ENCODE measurements at places on chromosomes 1 and 21. TPM values are rescaled to one million over a fixed set of nuclear protein-coding genes. Genes with fewer than 3 reads are reported as not detected.

- H3K36me3 ChIP-seq: no peaks in the 10 kb centered on the region
- H3K4me1 ChIP-seq: no peaks in the 10 kb centered on the region
- no peak for DNase-seq
- no peak overlapping the region for H3K4me3 ChIP-seq
- H3K27me3 ChIP-seq: 0 out of 2 replicates have a peak, but pooled peaks cover 2% of the 10 kb centered on the region
- no peak overlapping the region for H3K27ac ChIP-seq
These were observed 51.9 kb downstream of the ALPL start for GRCh38 chr1:21560916-21561638.

DNA sequence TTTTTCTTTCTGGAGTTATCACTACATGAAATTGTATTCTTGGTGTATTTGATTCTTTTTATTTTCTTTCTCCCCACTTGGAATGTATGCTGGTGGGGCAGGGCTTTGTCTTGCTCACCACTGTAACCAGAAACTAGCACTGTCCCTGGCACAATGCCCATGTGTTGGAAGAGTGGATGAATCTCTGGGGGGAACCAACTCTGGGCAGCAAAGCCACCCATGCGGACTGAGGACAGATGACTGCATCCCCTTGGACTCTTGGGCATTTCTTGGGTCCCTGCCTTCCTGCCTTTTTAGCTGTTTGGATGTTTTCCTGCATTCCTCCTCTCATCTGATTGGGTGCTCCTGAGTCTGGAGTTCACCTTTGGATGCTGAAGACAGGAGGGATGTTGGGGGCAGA, 6.1 kb downstream of the CYP4B1 start:
- no peak overlapping the region for H3K27ac ChIP-seq
- H3K36me3 ChIP-seq: no peaks in the 10 kb centered on the region
- H3K4me3 ChIP-seq: no peak overlapping the region
- no peaks in the 10 kb centered on the region for H3K27me3 ChIP-seq
- DNase-seq: no peak

DNA sequence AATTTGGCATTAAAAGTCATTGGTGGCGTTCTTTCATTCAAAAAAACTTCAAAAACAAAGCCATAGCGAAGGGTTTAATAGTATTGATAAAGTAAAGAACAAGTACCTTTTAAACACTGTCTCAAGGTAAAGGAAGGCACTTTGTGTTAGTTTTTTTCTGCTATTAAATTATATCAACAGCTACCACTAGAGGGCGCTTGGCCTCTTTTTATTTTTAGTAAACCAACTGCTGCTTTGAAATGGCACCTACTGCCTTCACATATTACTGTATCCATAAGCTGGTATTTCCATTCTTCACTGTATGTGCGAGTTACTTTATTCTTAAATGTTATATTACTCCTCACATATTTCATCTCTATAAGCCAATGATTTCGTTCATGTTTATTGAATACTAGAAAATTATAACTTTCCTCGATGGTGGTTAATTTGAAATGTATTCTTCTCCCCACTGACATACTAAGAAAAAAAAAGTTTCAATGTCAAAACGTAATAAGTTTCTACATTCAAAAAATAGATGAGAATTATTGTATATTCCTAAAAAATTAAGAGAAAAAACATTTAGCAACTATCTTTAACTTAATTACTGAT, 125.7 kb upstream of the CXADR start:
- H3K27me3 ChIP-seq: no peaks in the 10 kb centered on the region
- peak; percentile 59 for DNase-seq
- H3K4me1 ChIP-seq: no peaks in the 10 kb centered on the region
- no peak overlapping the region for H3K4me3 ChIP-seq

GRCh38 chr21:20329636-20330035, 668.6 kb upstream of the NCAM2 start:
- H3K27me3 ChIP-seq: no peaks in the 10 kb centered on the region
- H3K27ac ChIP-seq: no peak overlapping the region
- no peaks in the 10 kb centered on the region for H3K36me3 ChIP-seq
- DNase-seq: no peak
- no peak overlapping the region for H3K4me3 ChIP-seq

GRCh38 chr1:94883691-94884090, 43.2 kb downstream of the CNN3 start:
- peak; percentile 66 for DNase-seq
- H3K36me3 ChIP-seq: no peaks in the 10 kb centered on the region
- no peaks in the 10 kb centered on the region for H3K27me3 ChIP-seq

DNA sequence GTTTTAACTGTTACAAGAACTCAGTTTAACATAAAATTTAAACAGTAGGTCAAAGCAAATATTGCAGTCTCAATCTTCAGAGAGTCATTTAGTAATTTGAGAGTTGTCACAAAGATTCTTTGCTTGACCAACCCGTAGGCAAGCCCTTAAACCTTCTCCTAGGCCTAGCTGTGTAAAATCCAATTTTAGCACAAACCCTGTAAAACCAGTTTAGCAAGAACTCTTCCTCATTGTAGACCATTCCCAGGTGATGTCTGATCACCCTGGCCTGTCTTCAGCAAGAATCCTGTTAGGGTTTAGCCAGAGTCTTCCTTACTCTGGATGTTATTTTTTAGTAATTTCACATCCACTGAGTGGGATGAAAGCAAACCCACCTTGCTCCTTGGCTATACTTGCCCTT, 30.1 kb downstream of the LRIG2 start:
- H3K4me1 ChIP-seq: no peaks in the 10 kb centered on the region
- no peaks in the 10 kb centered on the region for H3K27me3 ChIP-seq
- H3K4me3 ChIP-seq: no peak overlapping the region

- no peak overlapping the region for H3K4me3 ChIP-seq
- H3K36me3 ChIP-seq: no peaks in the 10 kb centered on the region
- no peaks in the 10 kb centered on the region for H3K27me3 ChIP-seq
- no peaks in the 10 kb centered on the region for H3K4me1 ChIP-seq
These were observed 70.1 kb downstream of the KAZN start for GRCh38 chr1:14668538-14668937.

- no peaks in the 10 kb centered on the region for H3K27me3 ChIP-seq
- no peaks in the 10 kb centered on the region for H3K36me3 ChIP-seq
- DNase-seq: no peak
These were observed 86.9 kb downstream of the GRIK3 start for GRCh38 chr1:36947384-36947783.

GRCh38 chr1:233673261-233673946, 59.5 kb downstream of the KCNK1 start:
- H3K4me3 ChIP-seq: no peak overlapping the region
- H3K4me1 ChIP-seq: no peaks in the 10 kb centered on the region
- no peak overlapping the region for H3K27ac ChIP-seq
- H3K27me3 ChIP-seq: no peaks in the 10 kb centered on the region
- DNase-seq: no peak

DNA sequence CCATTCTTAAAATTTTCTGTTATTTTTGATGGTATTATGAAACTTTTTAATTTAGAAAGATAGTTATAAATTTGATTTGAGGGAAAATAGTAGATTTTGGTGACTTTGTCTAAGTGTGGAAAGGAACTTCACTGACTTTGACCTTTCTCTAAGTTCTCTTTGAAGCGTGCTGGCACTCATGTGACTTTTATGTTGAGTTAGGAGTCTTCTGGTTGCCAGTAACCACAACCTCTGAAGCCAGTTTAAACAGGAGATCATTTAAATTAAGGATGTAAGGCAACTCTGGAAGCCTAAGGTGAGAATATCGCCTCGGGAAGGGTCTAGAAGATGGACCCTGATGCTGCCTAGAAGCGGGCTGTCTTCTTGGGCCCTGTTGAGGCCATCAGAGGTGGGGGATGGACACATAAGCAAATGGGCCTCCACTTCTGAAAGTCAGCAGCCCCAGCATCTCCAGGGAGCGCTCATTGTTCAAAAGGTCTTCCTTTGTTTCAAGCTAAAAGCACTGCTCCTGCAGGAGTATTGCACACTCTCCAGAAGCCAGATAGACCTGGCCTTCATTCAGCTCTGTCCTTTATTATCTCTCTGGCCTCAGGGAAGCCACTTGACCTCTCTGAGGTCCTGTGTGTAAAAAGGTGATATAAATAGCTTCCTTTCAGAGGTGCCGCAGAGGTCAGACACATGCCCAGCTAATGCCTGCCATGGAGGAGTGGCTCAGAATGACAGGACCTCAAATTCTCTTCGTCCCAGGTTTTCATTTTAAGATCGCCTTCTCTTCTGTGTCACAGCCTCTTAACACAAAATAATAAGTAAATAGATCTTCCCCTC, 5.1 kb upstream of the RCAN1 start:
- no peaks in the 10 kb centered on the region for H3K4me1 ChIP-seq
- H3K4me3 ChIP-seq: no peak overlapping the region
- no peak for DNase-seq
- no peaks in the 10 kb centered on the region for H3K36me3 ChIP-seq

HFM1 gene
- 0.83 TPM for total RNA-seq

SLC22A15 gene
- total RNA-seq: under 0.01 TPM

FYB2 gene
- total RNA-seq: not detected

CNTN2 gene
- total RNA-seq: 0.28 TPM
